ELR (cell line): ENCODE measurements at places on chromosomes 4 and X.

DNA sequence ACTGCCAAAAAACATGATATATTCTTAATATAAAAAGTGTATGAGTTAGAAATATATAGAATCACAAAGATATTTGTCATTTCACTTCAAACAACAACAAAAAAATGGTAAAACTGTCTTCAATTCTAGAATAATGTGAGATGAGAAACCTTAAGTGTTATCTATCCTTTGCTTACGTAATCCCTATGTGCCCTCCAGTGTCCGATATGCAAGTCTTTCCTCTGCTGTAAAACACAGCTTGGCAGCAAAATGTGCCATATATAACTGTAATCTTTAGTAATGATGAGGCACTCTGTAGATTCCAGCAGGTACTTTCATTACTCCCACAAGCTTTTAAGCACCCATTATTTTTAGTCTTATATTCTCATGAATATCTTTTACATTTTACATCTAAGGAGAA is 555.1 kb upstream of the FRG1 start:
- DNase-seq, result no peak

GRCh38 chrX:139931646-139932072 is 1.2 kb downstream of the ATP11C start:
- no peak for DNase-seq

- DNase-seq, result no peak
Observed at GRCh38 chr4:24489870-24490269, 94.5 kb downstream of the DHX15 start.

- no peak for DNase-seq
Observed at GRCh38 chrX:22095856-22096255, 63.7 kb downstream of the PHEX start.

GRCh38 chrX:69178592-69178991 is 13.3 kb upstream of the PJA1 start:
- DNase-seq, result no peak
